T-cell (primary cell): ENCODE measurements at places on chromosomes 13 and 19.
A peak's percentile ranks its signal among the peaks of the same experiment; 100 is the strongest.

DNA sequence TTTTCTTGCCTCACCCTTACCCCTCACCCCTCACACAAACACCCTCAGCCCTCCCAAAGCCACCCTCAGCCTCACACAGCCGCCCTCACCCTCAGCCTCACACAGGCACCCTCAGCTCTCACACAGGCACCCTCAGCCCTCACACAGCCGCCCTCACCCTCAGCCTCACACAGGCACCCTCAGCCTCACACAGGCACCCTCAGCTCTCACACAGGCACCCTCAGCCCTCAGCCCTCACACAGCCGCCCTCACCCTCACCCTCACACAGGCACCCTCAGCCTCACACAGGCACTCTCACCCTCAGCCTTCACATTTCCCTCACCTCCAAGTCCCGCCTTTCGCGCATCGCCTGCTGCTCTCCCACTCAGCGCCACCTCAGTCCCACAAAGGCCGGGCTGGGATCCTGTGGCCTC is 287 bp upstream of the ZSCAN22 start:
- H3K27me3 ChIP-seq: no peaks in the 10 kb centered on the region
- H3K4me3 ChIP-seq: peak overlapping the region; percentile 70
- H3K36me3 ChIP-seq: peaks cover 6% of the 10 kb centered on the region
- no peak for DNase-seq
- peaks cover 10% of the 10 kb centered on the region for H3K4me1 ChIP-seq
- peak overlapping the region; percentile 83 for H3K27ac ChIP-seq

GRCh38 chr19:16062789-16063188 is 13.5 kb upstream of the TPM4 start:
- no peaks in the 10 kb centered on the region for H3K36me3 ChIP-seq
- H3K4me3 ChIP-seq: no peak overlapping the region
- peaks cover 23% of the 10 kb centered on the region for H3K4me1 ChIP-seq
- H3K27ac ChIP-seq: no peak overlapping the region
- DNase-seq: peak; percentile 71

GRCh38 chr19:58385891-58386575 is 1.0 kb upstream of the RPS5 start:
- peak overlapping the region; percentile 80 for H3K4me3 ChIP-seq
- no peak for DNase-seq

GRCh38 chr19:34171539-34171876 is 796 bp upstream of the LSM14A start:
- H3K27me3 ChIP-seq: no peaks in the 10 kb centered on the region
- peak overlapping the region; percentile 98 for H3K27ac ChIP-seq
- peaks cover 25% of the 10 kb centered on the region for H3K4me1 ChIP-seq
- no peak for DNase-seq
- H3K36me3 ChIP-seq: no peaks in the 10 kb centered on the region

DNA sequence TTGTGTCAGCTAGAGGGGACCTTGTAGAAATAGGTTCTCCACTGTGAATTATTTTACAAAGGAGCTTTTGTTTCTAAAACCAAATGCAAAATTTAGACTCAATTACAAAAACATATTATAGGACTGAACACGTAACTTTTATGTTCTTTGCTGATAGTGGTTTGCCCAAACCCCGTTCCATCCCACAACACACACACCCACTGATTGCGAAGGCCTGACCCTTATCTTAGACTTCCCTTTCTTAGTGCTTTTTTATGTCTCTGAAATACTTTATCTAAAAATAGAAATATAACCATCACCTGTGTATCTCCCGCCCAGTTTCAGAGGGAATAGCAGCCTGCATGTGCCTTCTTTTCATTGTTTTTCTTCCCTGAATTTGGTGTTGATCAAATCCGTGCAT is 13.0 kb downstream of the CCNA1 start:
- no peak overlapping the region for H3K4me3 ChIP-seq
- H3K27me3 ChIP-seq: no peaks in the 10 kb centered on the region
- no peaks in the 10 kb centered on the region for H3K4me1 ChIP-seq
- no peaks in the 10 kb centered on the region for H3K36me3 ChIP-seq
- no peak overlapping the region for H3K27ac ChIP-seq

DNA sequence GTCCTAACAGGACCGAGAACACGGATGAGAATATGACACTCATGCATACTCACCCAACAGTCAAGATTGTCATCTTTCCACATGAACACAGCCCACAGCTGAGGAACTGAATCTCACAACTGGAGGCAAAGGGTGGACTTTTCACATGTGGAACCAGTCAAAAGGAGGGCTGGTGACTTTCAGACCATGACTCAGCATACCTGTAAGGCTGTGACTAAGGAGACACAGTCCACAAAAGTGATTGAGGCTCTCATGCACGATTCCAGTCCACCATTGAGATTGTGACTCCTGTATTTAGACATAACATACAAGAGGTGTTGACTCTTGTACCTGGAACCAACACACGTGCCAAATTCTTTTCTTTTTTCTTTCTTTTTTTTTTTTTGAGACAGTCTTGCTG is 40.0 kb downstream of the ZNF729 start:
- no peaks in the 10 kb centered on the region for H3K27me3 ChIP-seq
- DNase-seq: no peak
- H3K4me1 ChIP-seq: no peaks in the 10 kb centered on the region
- H3K36me3 ChIP-seq: no peaks in the 10 kb centered on the region
- no peak overlapping the region for H3K4me3 ChIP-seq

DNA sequence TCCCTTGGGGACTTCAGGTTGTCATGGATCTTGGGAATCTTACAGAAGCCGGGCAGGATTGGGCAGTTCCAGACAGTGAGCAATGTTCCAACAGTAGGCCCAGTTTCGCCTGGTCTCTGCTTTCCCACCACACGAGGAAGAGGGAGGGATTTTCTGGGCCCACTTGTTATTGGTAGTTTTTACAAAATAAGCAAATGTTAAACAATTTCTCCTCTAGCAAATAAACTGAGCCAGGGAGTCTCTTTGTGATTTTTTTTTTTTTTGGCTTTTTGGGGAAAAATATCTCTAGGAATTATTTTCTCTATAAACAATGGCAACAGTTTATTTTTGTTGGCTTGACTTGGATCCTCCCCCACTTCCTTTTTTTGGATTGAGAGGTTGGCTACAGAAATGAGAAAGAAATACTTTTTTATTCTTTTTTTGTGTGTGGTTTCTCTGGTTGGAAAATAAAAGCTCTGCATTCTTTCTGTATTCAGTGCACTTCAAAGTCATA is 89.3 kb downstream of the TM9SF2 start:
- no peak overlapping the region for H3K4me3 ChIP-seq
- H3K27ac ChIP-seq: no peak overlapping the region
- H3K27me3 ChIP-seq: no peaks in the 10 kb centered on the region
- no peaks in the 10 kb centered on the region for H3K4me1 ChIP-seq

DNA sequence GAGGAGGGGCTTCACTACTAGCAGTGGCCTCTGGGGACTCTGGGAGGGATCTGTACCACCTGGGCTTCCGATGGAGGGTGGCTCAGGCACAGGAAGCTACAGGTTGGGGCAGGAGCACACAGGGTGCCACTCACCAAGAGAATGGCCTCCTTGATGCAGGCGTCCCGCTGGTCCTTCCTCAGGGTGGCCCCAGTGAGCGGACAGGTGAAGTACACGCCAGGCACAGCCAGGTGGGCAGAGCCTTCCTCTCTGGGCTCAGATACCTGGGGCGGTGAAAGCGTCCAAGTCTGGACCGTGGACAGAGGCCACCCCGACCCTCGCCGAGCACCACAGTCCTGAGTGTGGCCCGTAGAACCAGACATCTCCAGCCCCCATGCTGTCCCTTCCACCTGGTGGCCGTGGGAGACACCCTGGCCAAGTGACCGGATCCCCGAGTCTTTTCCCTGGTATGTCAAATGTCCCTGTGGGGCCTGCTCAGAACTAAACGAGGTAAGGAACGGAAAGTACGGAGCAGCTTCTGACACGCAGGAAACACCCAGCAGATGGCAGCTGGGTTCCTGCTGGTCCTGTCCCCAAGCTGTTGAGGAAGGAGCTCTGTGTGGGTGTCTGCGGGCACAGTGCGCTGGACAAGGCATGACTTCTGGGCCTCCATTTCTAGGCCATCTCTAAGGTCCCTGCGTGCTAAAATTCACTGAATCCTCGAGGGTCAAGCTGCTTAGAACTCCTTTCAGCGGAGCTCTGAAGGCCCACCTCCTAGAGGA is 5.2 kb downstream of the UBXN6 start:
- H3K36me3 ChIP-seq: peaks cover 45% of the 10 kb centered on the region
- peaks cover 19% of the 10 kb centered on the region for H3K4me1 ChIP-seq
- no peaks in the 10 kb centered on the region for H3K27me3 ChIP-seq
- no peak overlapping the region for H3K4me3 ChIP-seq

GRCh38 chr13:44660050-44660449 is 83.9 kb upstream of the TSC22D1 start:
- DNase-seq: no peak
- no peak overlapping the region for H3K27ac ChIP-seq
- H3K27me3 ChIP-seq: no peaks in the 10 kb centered on the region
- H3K36me3 ChIP-seq: no peaks in the 10 kb centered on the region
- no peak overlapping the region for H3K4me3 ChIP-seq

DNA sequence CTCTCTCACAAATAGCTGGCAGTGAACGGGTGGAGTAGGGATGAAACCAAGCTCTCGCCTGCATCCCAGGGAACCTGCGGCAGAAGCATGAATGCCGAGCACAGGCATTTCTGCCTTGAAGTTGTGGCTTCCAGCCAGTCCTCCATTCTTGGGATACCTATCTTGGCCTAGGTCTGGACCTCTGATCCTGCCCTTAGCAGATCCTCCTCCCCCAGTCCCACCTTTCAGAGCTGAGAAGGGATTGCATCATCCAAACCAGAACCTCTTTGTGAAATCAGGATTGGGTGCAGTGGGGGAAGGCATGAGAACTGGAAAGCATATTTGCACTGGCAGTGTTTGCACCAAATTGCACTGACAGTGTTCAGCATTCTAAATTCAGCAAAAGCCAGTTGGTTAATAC is 5.8 kb downstream of the ZNF780A start:
- peaks cover 6% of the 10 kb centered on the region for H3K4me1 ChIP-seq
- peaks cover 42% of the 10 kb centered on the region for H3K36me3 ChIP-seq
- no peak overlapping the region for H3K27ac ChIP-seq
- no peak for DNase-seq
- H3K27me3 ChIP-seq: no peaks in the 10 kb centered on the region

DNA sequence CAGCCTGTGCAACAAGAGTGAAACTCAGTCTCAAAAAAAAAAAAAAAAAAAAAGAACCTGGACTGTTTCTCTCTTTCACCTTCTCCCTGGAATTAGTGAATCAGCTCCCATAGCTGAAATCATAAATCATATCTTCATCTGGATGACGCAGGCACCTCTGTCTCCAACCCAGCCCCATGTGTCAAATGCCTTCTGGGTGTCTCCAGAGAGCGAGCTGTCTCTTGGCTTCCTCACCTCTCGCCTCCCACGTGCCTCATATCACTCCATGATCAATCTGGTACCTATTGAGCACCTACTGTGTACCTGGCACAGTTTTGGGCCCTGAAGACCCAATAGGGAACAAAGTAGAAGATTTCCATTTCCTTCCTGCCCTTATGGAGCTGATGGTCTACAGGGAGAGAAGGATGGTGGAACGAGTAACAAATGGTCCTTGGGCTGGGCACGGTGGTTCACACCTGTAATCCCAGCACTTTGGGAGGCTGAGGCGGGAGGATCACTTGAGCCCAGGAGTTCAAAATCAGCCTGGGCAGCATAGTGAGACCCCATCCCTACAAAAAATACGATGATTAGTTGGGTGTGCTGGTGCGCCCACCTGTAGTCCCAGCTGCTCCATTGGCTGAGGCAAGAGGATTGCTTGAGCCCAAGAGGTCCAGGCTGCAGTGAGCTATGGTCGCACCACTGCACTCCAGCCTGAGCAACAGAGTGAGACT is 2.5 kb downstream of the HSD11B1L start:
- peaks cover 5% of the 10 kb centered on the region for H3K4me1 ChIP-seq
- no peak overlapping the region for H3K27ac ChIP-seq
- H3K36me3 ChIP-seq: peaks cover 1% of the 10 kb centered on the region
- no peaks in the 10 kb centered on the region for H3K27me3 ChIP-seq
- H3K4me3 ChIP-seq: no peak overlapping the region

GRCh38 chr19:11425719-11426457 is 6.8 kb upstream of the RGL3 start:
- no peak overlapping the region for H3K27ac ChIP-seq
- H3K4me1 ChIP-seq: peaks cover 34% of the 10 kb centered on the region

DNA sequence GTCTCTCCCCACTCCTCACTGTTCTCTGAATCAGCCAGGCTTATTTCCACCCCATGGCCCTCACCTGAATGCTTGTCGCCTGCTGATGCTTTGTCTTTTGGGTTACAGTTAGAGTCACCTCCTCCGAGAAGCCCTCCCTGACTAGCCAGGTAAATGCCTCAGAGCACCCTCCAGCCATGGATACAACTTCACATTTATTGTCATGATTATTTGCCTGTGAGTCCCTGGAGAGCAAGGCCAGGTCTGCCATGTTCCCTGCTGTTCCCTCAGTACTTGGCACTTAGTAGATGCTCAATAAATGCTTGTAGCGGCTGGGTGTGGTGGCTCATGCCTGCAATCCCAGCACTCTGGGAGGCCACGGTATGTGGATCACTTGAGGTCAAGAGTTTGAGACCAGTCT is 3.7 kb upstream of the PDE4C start:
- DNase-seq: no peak
- H3K36me3 ChIP-seq: no peaks in the 10 kb centered on the region
- no peaks in the 10 kb centered on the region for H3K27me3 ChIP-seq
- H3K27ac ChIP-seq: no peak overlapping the region

DNA sequence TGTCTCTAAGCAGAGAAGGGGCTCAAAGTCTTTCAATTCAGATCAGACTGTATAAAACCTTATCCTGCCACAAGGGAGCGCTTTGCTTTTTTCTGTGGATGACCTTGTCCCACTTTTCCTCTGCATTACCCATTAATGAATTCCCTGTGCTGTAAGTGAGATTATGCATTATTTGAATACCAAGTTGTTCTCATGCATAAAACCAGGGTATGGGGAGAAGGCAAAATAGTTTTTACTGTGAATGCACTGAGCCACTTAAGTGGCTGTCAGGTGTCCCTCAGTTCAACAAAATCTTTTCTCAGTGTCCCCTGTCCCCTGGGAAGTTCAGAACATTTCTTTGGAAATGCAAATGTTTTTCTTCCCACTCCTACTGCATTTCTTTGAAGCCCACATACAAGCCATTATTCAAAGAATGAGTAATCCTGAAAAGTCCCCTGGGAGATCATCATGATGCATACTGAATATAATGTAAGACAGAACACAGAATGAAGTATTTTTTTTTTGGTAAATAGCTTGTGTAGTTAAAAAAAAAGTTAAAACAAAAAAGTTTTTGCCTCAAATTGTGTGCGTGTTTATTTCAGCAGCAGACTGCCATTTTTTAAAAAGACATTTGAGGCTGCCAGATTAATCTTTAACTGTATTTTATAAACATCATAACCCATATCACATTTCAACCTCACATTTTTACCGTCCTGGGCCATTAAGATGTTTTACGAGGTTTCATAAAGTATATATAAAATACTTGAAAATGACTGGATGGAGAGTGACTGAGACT is 506.7 kb upstream of the PCDH9 start:
- DNase-seq: no peak
- no peak overlapping the region for H3K4me3 ChIP-seq
- no peaks in the 10 kb centered on the region for H3K27me3 ChIP-seq
- H3K36me3 ChIP-seq: no peaks in the 10 kb centered on the region
- no peak overlapping the region for H3K27ac ChIP-seq
